ENCODE measurements at places on chromosomes 2 and 18.

DNA sequence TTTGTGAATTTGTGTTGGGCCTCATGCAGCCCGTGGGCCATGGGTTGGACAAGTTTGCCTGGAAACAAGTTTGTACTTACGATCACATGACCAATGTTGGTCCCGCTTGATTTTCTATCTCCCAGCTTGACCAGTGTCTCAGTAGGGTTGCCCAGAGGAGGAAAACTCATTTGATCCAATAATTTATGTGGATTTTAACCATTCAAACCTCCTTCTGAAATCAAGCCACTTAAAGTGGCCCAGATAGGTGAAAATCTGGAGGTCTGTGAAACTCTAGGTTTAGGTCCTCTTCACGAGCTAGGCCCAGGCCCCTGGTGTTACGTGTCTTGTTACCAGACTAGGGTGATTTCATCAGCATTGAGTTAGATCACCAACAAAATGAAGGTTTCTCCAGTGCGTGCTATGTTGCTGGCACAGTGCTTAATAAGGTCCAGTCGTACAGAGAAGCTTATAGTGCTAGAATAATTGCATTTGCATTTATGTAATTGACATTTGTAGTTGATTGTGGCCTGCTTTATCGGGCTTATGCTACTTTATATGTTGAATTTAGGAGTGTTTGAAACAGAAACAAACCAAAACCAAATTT lies 4.4 kb downstream of the ACTR2 start:
- DNase-seq = no peak

GRCh38 chr2:112737542-112738232 lies 16.9 kb downstream of the NT5DC4 start:
- DNase-seq = no peak

DNA sequence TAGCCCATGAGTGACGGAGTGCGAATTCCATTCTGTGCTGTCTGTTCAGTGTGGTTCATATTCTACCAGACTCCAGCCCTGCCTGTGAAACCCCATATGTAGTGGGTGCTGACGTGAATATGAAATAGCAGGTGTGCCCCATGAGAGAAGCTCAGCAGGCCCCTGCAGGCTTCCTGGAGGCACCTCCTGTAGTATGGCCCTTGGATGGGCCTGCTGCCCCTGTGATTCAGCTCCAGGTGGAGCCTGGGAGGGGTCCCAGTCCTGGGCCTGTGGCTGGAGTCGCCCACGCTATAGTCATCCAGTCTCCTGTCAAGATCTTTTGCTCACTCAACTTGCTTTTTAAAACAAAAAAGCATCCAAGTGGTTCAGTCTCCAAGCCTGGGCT lies 125.5 kb downstream of the GLI2 start:
- no peak for DNase-seq

GRCh38 chr2:70214953-70215549 lies 24.2 kb upstream of the C2orf42 start:
- no peak for DNase-seq

DNA sequence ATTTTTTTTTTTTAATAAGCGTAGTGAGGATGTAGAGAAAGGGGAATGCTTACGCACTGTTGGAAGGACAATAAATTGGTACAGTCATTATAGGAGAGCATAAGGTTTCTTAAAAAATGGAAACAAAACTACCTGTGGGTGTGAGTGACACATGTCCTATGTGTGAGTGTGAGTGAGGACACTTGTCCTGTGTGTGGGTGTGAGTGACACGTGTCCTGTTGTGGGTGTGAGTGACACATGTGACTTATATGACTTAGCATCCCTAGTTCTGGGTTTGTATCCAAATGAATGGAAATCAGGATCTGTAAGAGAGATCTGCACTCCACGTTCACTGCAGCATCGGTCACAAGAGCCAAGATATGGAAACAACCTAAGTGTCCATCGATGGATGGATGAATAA lies 91.8 kb downstream of the CBLN2 start:
- no peak for DNase-seq

GRCh38 chr2:237260686-237261085 lies 153.3 kb downstream of the COL6A3 start:
- no peak for DNase-seq

- no peak for DNase-seq
Observed at GRCh38 chr2:234521536-234521935, 24.7 kb upstream of the ARL4C start.

DNA sequence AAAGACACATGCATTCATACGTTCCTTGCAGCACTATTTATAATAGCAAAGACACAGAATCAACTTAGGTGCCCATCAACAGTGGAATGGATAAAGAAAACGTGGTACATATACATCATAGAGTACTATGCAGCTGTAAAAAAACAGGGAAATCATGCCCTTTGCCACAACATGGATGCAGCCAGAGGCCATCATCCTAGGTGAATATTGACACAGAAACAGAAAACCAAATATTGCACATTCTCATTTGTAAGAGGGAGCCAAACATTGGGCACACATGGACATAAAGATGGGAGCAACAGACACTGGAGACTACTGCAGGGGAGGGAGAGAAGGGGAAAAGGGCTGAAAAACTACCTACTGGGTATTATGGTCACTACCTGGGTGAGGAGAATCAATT lies 73.5 kb downstream of the SESTD1 start:
- no peak for DNase-seq

DNA sequence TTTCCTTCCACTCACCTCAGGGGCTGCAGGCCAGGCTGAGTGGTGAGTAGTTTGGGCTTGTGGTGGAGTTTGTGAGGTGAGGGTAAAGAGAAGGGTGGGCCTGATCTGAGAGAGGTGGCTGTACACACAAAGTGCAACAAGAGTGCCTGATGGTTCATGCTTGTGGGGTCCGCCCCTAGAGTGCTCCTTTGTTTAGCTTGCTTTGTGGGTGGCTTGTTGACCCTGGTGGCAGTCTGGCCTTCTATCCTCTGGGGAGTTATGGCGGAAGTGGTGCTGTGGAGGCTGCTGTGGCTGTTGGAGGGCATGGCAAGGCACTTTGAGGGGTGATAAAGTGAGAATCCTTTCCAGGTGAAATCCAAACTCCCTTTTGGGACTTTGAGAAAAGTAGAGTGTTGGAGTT lies 10.6 kb downstream of the UBE2F start:
- no peak for DNase-seq

- no peak for DNase-seq
Observed at GRCh38 chr18:36613069-36613468, 215.7 kb downstream of the TPGS2 start.

DNA sequence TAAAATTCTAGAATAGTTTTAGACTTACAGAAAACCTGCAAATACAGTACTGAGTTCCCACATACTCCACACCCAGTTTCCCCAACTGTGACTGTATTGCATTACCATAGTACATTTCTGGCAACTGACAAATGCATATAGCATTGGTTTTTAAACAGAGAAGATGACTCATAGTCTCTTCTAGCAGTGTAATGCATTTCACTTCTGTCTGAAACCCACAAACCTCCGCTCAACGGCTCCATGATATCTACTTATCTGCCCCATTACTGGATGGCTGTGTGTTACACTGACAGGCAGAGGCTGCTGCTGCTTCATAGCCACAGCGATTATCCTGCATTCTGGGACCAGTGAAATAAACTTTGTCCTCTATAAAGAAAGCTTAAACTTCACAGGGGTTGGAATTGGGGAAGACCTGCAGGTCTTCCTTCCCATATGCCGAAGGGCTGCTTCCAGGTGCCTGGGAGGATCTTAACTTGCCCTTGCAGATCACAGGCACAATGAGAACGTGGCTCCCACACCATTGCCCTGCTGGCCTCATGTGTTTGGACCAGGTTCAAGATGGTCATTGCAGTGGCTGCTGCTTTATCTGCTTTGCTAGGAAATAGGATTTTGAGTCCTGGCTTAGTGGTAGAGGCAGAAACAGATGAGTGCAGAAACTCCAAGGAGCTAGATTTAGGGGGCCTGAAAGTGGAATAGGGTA lies 742.6 kb upstream of the HS6ST1 start:
- no peak for DNase-seq

DNA sequence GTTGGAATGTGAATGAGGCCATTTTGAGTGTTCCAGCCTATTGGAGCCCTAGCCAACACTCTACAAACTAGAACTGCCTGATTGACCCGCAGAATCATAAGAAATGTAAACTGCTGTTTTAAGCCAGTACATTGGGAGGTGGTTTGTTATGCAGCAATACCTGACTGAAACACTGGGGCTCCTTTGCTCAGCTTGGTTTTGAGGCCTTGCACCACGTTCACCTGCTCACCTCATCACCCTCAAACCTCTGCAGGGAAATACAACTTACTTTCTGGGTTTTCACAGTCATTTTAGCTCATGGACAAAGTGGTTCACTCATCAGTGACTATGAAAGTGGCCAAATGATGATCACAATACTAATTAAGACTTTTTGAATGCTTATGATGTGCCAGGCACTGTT lies 10.9 kb upstream of the DARS1 start:
- DNase-seq = no peak

- DNase-seq = no peak
Observed at GRCh38 chr2:138877421-138877820, 97.2 kb upstream of the NXPH2 start.

DNA sequence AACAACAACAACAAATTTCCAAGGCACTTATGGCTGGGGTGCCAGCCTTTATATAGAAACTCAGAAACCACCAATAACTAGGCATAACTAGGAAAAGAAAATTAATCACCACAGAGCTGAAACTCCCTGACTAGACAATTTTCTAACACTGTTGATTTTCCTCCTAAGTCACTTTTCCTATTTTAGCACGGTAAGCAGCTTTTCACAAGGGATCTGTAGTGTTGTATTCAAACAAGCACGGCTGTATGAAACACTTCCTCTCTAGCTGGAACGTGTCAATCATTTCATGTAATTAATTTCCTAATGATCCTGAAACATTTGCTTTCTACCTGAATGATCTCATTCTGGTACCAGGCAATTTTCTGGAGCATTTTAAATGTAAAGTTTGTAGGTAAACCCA lies 645.0 kb downstream of the IRS1 start:
- DNase-seq = no peak

- no peak for DNase-seq
Observed at GRCh38 chr2:74512744-74513604, 1.3 kb upstream of the TLX2 start.

DNA sequence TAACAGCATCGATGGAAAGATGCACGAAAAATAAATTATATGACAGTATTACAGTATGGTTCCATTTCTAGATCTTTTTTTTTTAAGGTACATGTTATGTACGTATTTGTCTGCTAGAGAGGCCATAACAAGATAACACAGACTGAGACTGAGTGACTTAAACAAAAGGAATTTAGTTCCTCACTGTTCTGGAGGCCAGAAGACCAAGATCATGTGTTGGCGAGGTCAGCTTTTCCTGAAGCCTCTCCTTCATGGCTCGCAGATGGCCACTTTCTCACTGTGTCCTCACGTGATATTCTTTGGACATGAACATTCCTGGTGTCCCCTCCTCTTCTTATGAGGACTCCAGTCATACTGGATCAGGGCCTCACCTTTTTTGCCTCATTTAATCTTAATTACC lies 177.4 kb downstream of the CAPN13 start:
- DNase-seq = no peak

DNA sequence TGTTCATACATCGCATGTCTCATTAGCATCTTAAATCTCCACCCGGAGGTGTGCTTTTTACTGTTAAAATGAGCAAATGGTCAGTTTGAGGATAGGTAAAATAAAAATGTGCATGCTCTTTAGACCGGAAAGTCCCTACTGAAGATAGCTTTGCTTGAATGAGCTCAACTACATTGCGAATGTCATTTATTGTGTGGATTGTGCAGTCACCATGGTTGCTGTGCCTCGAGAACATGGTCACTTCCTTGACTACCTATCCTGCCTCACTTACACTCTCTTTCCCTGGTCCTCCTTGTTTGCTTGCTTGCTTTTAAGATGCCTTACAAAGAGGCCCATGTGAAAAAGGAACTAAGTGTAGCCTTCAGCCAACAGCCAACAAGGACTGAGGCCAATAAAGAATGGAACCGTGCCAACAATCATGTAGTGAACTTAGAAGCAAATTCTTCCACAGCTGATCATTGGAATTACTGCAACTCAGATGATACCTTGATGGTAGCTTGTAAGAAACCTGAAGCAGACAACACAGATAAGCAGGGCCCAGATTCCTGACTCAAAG lies 72.2 kb upstream of the BARD1 start:
- no peak for DNase-seq

DNA sequence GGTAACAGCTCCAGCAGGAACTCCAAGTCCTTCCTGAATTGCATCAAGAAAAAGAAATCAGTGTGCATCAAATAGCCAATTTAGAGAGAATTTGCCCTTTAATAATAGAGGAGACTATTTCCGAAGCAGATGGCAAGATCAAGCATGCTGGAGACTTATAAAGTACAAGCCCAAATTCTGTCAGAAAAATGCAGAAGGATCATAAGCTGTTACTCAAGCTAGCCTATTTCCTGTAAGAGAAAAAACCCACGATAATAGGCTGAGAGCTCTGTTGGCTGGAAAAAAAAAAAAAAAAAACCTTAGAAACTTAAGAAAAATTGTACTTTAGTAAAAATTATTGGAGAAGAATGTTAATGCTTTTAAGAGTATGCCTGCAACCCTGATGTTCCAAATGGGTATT lies 24.4 kb upstream of the ITM2C start:
- no peak for DNase-seq

DNA sequence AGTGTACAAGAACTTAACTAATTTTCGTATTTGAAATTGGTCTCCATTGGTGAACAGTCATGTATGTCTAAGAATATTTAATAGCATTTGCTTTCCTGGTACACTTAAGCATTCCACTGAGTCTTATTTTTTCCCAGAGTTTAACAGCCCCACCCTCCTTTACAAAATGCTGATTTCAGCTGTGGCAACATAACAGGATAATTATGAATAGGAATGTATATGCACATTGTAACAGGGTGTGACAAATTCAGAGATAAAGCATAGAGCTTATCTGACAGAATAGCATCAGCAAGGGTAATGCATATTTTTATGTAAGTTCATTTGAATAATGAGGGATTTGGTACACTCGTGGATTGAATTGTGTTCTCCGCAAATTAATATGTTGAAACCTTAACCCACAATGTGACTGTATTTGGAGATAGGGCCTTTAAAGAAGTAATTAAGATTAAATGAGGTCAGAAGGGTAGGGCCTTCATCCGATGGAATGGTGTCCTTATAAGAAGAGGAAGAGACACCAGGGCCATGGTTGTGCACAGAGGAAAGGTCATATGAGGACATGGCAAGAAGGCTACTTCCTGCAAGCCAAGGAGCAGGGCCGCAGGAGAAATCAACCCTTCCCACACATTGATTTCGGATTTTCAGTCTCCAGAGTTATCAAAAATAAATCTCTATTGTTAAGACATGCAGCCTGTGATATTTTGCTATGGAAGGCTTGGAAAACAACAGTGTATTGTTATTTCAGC lies 439.7 kb upstream of the CDH20 start:
- no peak for DNase-seq

- DNase-seq = no peak
Observed at GRCh38 chr2:54429811-54430551, 26.1 kb upstream of the SPTBN1 start.

- no peak for DNase-seq
Observed at GRCh38 chr18:54766634-54767033, 61.6 kb upstream of the RAB27B start.

GRCh38 chr2:68441179-68441993 lies 25.7 kb downstream of the FBXO48 start:
- peak; percentile 68 for DNase-seq

GRCh38 chr18:45854036-45854586 lies 28.6 kb downstream of the SIGLEC15 start:
- no peak for DNase-seq

- no peak for DNase-seq
Observed at GRCh38 chr2:101905746-101906336, 85.9 kb upstream of the IL1R2 start.

GRCh38 chr2:74577448-74577847 lies 22.9 kb downstream of the DOK1 start:
- DNase-seq = no peak

Data from NCI-H446 (cell line).